ENCODE measurements at places on chromosomes 3 and 15. TPM values are rescaled to one million over a fixed set of nuclear protein-coding genes. Genes with fewer than 3 reads are reported as not detected.

BCL2A1 gene
- total RNA-seq: 0.13 TPM

C3orf80 gene
- total RNA-seq: not detected

DNA sequence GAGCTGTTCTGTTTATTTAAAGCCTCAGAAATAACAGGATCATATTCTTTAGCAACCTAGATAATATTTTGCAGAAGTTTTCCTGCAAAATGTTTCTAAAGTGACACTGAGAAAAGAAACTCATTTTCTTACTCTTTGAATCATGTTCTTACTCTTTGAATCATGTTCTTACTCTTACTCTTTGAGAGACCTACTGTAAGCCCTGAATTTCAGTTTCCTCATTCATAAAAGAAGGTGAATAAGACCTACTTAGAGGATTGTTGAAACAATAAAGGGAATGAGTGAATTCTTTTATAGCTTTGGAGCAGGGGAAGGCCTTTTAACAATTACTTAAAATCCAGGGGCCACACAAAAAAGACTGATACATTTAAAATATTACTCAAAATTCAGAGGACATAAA is 221.7 kb upstream of the CMC1 start:
- DNase-seq: no peak

CSK gene
- 27.9 TPM for total RNA-seq

ADGRG7 gene
- total RNA-seq: not detected

DNA sequence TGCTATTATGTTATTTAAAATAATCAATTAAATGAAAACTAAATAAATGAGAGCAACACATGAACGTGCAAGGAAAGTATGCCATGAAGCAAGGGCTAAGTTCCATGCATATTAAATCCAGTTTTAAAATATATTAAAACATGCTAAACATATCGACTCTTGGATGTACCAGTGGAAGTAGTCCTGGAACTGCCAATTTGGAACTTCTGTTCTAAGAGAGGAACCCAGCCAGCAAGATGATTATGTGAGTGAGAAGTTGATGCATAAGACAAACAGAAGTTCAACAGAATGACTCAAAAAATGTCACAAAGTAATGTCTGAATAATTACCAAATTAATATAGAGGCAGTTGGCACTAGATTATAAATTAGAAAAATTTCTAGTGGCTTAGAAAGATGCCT is 714.2 kb downstream of the NLGN1 start:
- DNase-seq: no peak

DNA sequence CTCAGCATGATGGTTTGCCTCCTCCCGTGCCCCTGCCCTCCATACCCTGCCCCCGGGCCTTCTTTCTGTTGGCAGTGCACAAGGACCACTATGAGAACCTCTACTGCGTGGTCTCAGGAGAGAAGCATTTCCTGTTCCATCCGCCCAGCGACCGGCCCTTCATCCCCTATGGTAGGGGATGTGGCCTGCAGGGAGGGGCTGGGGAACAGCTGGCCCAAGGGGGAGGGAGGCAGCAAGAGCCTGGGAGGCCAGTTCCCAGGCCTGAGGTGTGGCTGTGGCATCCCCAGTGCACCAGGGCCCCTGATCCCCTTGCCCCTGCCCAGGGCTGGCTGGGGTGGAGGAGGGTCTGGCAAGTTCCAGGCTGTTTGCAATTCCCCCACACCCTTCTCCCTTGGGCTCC is 2.6 kb upstream of the PLA2G4B start:
- DNase-seq: no peak

ATP13A5 gene
- not detected for total RNA-seq

DNA sequence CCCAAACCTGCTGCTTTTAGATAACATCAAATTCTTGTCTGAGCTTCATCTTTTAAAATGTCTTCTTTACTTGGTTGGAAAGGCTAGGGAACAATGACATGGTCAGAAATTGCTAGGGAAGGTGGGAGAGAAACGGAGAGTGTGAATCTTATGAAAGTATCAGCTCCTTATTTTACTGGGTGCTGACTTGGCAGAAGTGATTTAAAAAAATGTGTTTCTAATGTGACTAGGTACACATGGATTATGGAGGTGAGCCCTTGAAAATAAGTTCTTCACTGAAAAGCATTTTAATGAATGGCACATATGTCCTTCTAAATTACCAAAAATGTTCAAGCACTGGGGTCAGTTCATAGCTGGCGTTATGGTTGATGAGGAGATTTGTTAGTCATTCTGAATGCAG is 54.0 kb upstream of the PPARG start:
- DNase-seq: no peak

GRCh38 chr3:163071713-163072112 is 1575.1 kb downstream of the OTOL1 start:
- DNase-seq: no peak
